ENCODE measurements at places on chromosomes 3 and 15.

DNA sequence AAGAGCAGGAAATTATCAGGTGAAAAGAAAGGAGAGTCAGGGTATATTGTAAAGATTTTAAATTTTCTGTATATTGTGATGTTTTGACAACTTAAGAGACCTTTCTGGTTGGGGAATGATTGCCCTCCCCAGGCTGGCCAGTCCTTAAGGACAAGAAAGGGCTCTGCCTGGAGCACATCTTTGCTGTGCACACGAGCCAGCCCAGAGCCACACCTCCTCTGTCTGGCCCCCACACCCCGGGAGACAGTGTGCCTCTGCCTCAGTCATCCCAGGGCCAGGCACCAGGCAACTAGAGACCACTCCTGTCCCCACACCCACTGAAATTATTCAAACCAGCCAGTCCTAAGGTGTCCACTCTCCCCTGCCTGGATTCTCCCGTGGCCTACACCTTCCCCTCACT, 67.1 kb downstream of the KBTBD12 start:
- DNase-seq = no peak

DNA sequence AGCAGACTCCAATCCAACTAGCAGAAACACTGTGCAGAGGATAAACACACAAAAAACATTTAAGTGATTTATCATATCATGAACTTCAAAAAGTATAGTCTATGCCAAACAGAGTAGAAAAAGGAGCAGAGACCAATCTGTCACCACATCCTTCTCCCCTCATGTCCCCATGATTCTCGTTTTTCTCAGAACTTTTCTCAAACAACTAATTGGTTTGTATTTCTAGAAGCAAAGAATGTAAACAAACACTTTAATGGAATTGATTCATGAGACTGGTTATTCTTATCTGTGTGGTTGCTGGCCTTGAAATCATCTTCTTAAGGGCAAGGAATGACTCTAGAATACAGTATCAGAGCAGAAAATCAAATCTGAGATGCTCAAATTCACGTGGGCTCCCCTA, 294.2 kb upstream of the THBS1 start:
- no peak for DNase-seq

- no peak for DNase-seq
Observed at GRCh38 chr3:160677459-160677881, 510 bp downstream of the ARL14 start.

DNA sequence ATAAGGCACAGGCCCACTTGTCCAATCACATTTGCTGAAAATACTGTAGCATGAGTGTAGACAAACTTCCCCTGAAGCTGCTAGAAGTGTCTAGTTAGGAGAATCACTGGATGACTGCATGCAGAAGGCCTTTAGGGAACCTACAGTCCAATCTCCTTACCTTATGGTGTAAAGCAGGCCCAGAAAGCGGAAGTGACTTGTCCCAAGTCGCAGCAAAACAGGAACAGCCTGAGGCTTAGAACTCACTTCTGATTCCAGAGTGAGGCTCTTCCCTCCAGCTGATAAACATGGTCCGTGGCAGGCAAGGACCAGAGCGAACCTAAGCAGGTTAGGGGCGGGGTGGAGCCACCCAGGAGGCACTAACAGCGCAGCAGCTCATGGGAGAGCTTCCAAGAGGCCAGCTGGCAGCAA, 2.5 kb downstream of the GRAMD2A start:
- DNase-seq = no peak

GRCh38 chr3:134722969-134723368, 72.1 kb upstream of the EPHB1 start:
- no peak for DNase-seq

GRCh38 chr15:41490355-41490754, 3.3 kb upstream of the ITPKA start:
- DNase-seq = no peak

DNA sequence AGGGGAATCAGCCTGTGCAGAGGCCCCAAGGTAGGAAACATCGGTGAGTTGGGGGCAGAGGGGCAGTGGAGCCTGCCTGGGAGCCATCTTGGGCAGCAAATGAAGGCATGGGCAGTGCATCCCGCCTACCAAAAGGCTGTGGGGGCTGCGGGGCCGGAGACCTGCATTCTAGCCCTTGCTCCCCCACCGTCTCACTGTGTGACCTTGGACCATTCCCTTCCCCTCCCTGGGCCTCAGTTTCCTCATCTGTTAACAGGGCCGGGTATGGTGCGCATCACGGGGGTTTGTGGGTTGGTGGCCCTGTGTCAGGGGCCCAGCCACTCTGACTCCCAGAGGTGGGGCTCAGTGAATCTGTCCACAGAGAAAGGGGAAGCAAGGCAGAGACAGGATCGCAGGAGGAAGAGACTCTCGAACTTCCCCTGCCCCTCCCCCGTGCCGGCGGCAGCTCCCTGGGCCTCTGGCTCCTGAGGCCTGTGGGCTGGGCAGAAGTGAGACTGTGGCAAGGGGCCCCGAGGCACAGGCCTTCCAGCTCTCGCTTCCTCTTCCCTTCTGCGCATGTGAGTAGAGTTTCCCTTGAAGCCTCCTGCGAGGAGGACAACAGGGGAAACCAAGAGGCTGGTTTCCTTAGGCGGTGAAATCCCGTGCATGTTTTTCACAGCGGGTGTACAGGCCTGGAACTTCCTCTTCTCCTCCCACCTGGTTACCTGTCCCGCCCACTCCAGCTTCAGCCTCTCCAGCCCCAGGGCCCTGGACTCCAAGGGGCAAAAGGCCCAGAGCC, 42.9 kb downstream of the IDH2 start:
- DNase-seq = no peak
